ENCODE measurements at places on chromosomes 4 and X.

DNA sequence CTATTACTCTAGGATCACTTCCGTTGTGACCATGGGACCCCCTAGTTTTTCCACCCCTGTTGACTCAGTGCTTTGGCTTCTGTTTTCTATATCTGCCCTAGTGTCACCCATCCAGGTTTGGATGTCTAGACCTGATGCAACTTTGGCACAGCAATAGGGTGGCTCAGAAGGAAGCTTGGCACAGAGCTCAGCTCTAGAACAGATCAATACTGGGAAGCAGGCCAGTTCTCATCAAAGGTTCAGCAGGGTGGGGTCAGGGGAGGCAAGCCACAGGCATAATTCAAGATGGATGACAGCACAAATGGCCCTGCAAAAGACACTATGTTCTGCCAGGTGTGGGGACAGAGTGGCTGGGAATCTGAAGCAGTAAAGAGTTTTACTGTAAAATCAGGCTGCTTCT, 74.2 kb upstream of the EGFL6 start:
- DNase-seq, result no peak

DNA sequence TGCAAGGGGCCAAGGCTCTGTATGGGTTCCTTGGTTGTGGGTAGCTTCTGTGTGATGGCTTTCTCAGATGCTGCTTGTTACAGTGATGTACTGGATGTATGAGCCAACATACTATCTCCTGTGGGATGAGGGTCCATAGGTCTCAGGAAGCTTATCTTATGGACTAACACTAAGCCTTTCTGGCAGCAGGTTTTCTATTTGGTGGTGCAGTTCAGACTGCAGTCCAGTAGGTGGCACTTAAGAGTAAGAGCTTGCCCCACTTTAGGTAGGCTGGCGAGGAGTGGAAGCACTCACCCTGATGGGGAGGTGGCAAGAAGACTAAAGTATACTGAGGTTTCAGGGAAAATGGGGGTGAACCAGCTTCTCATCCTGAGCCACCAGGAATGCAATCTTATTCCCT, 306.7 kb upstream of the MAOA start:
- DNase-seq, result peak; percentile 3

DNA sequence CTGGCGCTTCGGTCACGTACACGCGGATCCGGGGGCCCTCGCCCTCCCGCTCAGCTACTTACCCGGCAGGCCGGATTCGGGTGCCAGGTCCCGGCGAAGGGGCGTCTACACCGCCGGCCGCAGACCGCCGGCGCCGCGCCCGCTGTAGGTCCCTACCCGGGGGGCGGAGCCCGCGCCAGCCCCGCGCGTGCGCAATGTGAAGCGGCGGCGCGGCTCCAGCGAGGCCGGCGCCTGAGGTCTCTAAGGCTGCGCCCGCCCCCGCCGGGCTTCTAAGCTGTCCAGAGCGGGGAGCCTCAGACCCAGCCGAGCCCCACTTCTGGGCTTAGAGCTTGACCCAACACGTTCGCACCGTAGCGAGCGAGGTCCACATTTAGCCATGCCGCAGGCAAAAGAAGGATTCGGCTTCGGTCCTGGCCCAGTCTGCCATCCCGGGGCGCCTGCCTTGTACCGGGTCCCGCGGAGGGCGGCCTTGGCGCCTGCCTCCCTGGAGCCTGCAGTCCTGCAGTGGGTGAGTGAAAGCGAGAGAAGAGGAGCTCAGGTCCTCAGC, at the start of gene ZNF518B:
ZNF518B (minus strand) TSS at position 172 of the 547 bp plus-strand sequence. CDS start 11,098 bp downstream, outside the sequence.
- peak; percentile 67 for DNase-seq

GRCh38 chr4:86757468-86757867, 91.7 kb downstream of the SLC10A6 start:
- no peak for DNase-seq

All from CD4-positive, alpha-beta T cell (primary cell).